ENCODE measurements at places on chromosomes 5 and 9.

DNA sequence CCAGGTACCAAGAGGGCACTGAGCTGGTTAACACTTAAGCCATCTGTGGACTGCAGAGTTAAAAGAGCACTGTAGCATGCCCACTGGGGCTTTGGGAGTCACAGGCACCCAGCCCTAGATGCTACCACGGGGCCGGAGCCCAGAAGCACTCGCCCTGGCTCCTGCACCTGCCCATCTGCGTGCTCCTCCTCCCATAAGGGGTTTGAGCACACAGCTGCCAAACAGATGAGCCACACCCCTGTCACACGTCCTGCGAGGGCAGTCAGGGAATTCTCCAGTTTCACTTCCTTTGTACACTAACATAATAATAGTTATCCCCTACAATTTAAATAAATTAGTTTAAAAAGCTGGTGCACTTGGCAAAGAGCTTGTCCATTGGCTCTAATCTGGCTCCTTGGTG, 4.5 kb upstream of the PCA3 start:
- no peak for DNase-seq

DNA sequence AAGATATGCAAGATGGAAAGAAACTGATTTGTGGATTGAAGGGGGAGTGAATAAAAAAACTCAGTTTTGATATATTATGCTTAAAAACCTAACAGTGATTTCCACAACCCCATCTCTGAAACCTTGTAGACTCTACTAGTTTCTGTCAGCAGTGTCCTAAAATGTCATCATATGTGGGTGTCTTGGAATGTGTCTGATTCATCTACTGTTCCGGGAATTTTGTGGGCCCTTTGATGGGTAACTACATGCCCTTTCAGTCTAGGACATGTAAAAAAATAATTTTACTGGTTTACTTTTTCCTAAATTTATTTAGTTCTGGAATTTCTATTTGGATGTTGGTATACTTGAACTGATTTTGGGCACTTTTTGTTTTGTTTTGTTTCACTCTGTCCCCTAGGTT, 118.9 kb upstream of the NMUR2 start:
- DNase-seq: no peak

DNA sequence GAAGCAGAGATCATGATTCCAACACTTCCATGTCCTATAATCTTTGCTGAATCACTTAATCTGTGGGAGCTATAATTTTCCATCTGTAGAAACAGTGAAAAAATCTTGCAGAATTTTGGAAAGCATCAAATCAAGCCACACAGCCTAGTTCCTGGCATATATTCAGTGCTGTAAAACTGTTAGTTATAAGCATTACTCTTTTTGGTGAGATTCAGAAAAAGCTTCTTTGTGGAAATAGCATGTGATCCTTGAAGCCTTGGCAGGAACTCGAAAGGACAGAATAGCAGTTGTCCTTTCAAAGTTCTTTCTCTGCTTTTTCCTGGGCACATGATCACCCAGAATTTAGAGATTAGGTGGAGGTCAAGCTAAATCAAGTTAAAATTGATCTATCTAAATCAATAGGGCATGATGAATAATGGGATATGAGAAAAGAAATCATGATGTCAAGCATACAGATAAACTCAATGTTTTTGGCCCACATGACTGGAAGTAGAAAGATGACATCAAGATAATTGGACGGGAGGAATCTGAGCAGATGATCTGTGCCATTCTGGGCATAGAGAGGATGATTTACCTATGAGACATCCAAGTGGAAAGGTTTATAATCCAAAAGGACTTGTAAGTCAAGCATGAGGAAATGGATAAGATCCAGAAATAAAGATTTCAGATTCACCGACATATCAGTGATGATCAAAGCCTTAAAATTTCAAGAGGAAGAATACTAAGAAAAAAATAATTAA, 73.1 kb downstream of the TMEM232 start:
- DNase-seq: no peak

GRCh38 chr5:55681301-55681700, 30.8 kb downstream of the SLC38A9 start:
- no peak for DNase-seq

DNA sequence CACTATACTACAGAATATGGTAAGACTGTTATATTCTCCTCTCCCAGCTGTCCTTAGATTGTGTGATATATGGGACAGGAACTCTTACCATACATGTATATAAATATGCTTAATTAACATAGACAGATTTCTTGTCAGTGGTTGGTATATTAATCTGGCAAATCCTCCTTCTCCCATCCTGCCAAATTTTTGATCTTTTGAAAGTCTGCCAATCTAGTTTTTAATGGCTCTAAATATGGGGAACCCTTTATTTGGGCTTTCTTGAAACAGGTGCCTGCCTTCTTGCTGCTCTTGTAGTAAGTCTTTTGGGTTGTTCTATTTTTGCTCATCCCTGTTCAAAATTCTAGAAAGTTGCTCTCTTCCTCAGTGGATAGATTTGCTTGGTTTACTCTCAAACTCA, 63.5 kb downstream of the SPATA31D1 start:
- peak; percentile 76 for DNase-seq

DNA sequence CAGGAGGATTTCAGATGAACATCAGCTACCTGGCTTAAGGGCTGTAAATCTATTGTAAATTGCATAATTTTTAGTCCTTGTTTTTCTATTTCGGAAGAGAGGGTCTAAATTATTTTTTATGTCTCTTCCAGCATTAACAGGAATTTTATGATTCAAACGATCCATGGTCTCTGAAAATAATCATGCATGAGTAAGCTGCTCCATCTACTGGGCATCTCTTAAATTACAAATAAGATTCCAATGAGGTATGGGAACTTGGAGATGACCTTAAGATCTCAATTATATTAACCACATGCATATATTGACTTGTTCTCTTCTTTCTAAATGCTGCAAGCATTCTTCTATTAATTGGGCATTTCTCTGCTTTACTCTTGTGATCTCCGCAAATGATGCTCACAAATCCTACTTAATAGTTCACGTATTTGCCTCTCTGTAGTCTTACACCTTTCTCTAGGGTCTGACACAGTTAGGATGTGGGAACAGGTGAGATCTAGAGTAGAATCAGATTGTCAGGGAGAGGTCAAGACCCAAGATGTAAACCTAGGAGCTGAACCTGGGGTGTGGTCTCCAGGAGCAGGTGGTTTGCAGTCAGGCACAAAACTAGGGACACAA, 86.9 kb downstream of the NUDT12 start:
- DNase-seq: peak; percentile 29

GRCh38 chr5:79001471-79001870, 16.4 kb upstream of the ARSB start:
- no peak for DNase-seq

- DNase-seq: no peak
These were observed 13.8 kb downstream of the CD74 start for GRCh38 chr5:150398722-150399523.

DNA sequence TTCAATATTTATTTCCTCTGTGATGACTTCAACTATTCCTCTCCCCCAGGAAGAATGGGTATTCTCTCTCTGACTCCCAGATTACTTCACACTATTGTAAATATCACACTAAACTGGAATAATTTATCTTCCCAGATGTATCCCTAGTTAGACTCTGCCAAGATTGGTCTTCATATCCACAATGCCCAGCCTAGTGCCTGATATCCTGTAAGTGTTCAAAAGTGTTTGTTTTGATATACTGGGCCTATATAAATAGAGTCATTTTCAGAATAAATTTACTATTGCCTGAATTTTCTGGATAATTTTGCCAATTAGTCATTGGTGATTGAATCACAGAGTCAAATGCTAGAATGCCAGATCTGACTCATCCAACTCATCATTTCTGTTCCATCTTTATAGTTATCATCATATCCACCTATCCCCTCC, 143.7 kb upstream of the TNC start:
- no peak for DNase-seq

DNA sequence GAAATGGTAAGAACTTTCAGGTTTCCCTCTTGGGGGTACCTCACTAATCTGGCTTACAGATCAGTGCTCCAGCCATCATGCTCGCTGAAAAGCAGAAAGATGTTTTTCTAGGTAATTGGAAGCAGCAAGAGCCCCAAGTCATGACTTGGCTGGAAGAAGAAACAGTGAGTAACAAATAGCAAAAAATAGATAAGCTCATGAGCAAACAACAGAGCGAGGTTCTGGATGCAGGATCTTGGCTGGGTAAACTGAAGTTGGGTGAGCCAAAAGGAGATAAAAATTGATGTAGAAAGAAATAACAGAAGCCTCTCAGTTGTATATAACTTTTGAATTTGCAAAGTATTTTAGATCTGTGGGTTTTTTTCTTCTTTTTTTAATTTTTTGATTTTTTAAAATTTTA, 110.1 kb downstream of the INSYN2B start:
- no peak for DNase-seq

- DNase-seq: no peak
These were observed 375.6 kb upstream of the CLINT1 start for GRCh38 chr5:158234323-158235158.

- DNase-seq: no peak
These were observed 93.7 kb downstream of the LHX2 start for GRCh38 chr9:124105266-124105665.

DNA sequence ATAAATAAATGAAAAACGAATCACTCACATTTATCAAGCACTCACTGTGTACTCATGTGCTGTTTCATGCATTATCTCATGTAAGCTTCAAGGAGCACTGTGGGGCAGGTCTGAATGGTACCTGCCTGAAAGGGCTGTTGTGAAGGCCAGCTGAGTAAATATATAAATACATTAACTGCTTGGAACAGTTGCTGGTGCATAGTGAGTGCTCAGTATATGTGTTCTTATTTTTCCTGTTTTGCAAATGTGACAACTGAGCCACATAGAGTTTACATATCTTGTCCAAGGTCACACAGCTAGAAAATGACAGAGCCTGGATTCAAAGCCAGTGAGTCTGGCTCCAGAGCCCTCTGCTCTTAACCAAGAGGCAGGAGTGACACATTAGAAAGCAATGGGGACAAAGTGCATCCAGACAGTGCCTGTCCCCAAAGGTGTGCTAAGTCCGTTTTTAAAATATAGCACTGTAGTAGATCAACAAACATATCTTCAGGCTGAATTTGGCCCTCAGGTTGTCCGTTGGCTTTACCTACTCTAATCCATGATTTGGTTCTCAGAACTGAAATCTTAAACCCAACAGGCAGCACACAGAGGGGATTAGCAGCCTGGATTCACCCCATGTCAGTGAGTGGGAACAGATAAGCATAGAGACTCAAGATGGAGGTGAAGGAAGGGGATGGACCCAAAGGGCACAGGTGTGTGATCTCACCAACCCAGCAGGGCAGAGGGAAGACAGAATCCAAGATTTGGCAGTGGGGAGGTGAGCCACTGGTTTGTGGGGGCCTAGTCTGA, 70.8 kb downstream of the WWC1 start:
- DNase-seq: no peak

- no peak for DNase-seq
These were observed 28.2 kb downstream of the ABCA1 start for GRCh38 chr9:104899759-104900247.

- no peak for DNase-seq
These were observed 46.2 kb downstream of the RNF145 start for GRCh38 chr5:159163027-159163700.

DNA sequence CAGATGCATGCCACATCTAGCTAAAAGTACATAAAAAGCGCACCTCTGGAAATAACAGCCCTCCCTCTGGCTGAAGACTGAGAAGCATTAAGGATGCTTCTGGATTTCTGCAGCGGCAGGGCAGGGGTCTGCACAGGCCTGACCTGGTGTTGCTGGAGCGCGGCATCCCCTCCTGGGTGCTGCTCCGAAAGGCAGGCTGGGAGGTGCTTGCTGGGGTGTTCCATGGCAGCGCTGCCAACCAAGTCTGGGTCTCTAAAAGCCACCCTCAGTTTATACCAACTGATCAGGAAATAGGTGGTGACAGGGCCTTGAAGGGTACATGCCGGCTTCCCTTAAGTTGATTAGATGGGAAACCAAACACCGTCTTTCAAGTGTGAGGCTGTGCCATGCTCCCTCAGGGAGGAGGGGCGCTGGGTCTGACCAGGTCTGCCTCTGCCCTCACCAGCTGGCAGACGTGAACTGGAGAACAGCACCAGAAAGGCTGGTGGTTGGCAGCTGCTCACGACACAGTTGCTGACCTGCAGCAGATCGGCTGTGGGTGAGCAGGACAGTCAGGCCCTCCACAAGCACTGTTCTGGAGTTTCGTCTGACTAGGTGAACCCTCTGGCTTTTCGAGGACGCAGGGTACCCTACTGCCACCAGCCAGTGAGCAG, 81.6 kb downstream of the DAP start:
- no peak for DNase-seq

DNA sequence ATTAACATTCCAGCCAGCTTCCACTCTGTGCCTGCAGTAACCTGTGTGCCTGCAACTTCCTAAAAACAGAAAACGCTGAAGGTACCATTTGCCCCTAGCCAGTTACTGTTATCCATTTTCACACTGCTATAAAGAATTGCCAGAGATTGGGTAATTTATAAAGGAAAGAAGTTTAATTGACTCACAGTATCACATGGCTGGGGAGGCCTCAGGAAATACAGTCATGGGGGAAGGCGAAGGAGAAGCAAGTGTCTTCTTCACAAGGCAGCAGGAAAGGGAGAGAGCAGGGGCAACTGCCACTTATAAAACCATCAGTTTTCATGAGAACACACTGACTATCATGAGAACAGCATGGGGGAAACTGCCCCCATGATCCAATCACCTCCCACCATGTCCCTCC, 31.2 kb downstream of the PTCD2 start:
- no peak for DNase-seq

GRCh38 chr9:91036826-91037510, 235.3 kb downstream of the SYK start:
- no peak for DNase-seq

- no peak for DNase-seq
These were observed 185.4 kb downstream of the TTC39B start for GRCh38 chr9:15121630-15122029.

- DNase-seq: peak; percentile 9
These were observed at the start of gene N4BP3 for GRCh38 chr5:178113141-178113787. N4BP3 (plus strand) TSS chr5:178113532; CDS start chr5:178119584, 6,052 bp downstream.

- DNase-seq: no peak
These were observed 26.4 kb upstream of the TYRP1 start for GRCh38 chr9:12666813-12667212.

GRCh38 chr5:21573416-21574314, 1279.5 kb downstream of the CDH12 start:
- DNase-seq: no peak

- DNase-seq: peak; percentile 53
These were observed 7.2 kb downstream of the SOWAHA start for GRCh38 chr5:132820162-132820754.

DNA sequence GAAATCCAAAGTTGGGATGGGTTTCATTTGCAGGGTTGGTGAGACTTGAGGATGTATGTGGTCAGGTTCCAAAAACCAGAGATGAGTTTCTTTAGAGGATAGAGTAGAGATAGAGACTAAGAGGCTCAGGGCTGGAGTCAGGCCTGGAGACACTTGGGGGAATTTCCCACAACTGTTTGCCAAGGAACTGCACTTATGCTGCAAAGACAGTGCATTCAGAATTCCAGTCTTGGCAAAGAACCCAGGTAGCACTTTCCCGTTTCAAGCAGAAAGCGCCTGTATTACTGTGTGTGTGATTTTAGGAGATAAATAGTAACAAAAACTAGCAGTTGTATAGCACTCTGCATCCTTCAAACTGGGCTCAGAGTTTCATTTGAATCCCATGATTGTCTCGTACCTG, 55.4 kb downstream of the SNCAIP start:
- DNase-seq: peak; percentile 21

- no peak for DNase-seq
These were observed 1.4 kb downstream of the OTULIN start for GRCh38 chr5:14665949-14666348.
